ENCODE measurements at places on chromosomes 12 and 14. TPM values are rescaled to one million over a fixed set of nuclear protein-coding genes. Genes with fewer than 3 reads are reported as not detected.

- DNase-seq, result no peak
These were observed 13.3 kb downstream of the STX2 start for GRCh38 chr12:130825771-130826150.

DNA sequence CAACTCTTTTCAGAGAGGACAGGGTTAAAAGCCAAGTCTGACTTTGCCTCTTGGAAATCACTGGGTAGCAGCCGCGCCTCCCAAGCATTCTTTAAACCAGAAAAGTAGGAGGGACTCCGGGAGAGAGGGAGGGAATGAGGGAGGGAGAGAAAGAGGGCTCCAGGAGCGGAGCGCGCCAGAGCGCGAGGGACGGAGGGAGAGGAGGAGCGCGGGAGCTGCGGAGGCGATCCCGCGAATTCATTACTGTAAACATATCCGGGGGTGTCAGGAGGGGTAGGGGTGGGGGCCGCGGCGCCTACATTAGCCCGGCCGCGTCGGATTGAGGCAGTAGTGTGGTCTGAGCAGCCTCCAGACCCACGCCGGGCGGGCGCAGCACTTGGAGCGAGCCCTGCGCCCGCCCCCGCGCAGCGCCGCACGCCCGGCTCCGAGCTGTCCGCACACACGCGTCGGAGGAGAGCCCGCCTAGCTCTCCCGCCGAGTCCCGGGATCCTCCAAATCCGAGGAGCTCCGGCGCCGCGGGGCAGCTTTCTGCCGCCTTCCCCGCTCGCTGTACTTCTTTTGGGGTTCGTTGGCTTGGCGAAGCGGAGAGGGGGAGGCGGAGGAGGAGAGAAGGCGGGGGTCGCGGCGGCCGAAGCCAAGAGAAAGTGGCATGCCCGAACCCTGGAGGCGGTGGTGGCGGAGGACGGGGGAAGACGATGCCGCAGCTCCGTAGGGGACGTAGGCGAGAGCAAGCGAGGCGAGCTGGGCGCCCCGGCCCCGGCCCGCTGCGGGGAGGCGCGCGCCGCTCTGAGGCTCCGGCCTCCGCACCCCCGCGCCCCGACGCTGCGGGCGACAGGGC lies 3.3 kb downstream of the FLRT2 start:
- peak; percentile 54 for DNase-seq

GRCh38 chr12:87801860-87802720 lies 227.1 kb downstream of the C12orf50 start:
- DNase-seq, result no peak

DNA sequence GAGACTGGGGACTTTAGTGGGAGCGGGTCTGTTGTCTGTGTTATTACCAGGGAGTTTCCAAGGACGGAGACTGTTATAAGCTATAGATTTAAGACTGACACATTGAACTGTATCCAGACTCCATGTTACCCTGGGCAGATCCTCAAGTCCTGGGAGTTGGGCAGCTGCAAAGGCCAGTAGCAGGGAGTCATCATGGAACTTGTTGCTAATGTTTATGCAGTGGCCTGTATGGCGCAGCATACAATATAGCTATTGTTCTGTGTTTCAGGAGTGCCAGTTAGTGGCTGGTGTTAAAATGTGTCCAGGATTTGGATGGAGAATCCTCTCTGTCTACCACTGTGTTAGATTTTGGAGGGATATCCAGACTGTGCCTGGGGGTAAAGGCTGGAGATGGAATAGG lies 31.7 kb downstream of the SMOC1 start:
- DNase-seq, result no peak

DNA sequence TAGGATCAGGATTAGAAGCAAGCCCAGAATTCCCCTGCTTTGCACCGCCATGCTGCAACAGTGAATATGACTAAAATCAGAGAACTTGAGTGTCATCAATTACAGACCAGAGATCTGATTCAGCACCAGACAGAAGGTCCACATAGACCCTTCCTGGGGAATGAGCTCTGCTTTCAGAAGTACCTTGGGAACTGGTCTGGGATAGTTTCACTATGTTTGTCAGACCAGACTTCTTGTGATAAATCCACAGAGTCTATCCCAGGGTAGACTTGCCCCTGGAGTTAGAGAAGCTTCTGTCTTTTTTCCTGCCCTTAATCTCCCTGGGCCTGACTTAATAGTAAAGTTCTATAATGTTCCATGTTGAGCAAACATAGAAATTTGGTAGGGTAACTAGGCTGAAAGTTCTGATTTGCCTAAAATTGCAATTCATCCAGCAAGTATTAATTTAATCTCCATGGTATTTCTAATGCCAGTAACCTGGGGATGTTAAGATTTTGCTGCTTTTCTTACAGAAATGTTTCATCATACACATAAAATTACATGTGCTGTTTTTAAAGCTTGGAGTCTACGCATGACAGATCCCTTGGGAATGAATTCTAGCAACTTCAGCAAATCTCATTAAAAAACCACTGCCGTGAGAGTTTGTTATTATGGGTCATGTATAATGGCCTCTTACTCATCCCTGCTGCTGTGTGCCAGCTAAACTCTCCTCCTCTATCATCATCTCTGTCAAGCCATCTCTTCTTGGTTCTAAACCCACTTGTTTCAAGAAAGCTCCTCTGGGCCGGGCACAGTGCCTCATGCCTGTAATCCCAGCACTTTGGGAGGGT lies 61.3 kb upstream of the METAP2 start:
- peak; percentile 69 for DNase-seq

DNA sequence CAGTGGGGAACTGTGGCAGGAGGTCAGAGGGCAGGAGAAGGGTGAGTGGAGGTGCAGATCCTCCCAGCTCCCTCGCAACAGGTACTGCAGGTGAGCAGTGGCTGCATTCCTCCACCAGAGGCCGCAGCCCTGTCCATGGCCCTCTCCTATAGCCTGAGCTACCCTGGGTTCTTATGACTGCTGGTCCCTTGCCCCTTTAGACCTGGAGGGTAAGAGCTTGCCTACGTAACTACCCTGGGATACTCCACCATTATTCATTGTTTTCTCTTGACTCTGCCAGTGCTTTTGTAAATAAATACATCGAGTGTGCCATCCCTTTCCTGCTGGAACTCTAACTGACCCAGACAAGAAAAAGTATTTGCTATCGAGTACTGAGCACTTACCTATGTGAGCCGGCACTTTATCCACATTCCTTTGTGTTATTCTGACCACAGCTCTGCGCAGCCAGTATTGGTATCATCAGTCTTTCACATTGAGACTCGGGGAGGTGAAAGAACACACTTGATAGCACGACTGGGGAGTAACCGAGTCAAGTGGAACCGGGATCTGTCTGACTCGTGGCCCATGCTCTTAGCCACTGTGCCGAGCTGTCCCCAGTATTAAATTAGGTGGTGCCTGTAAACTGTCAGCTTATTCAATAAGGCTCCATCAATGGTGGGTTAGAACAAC lies 38.5 kb downstream of the LTBP2 start:
- DNase-seq, result peak; percentile 6

DNA sequence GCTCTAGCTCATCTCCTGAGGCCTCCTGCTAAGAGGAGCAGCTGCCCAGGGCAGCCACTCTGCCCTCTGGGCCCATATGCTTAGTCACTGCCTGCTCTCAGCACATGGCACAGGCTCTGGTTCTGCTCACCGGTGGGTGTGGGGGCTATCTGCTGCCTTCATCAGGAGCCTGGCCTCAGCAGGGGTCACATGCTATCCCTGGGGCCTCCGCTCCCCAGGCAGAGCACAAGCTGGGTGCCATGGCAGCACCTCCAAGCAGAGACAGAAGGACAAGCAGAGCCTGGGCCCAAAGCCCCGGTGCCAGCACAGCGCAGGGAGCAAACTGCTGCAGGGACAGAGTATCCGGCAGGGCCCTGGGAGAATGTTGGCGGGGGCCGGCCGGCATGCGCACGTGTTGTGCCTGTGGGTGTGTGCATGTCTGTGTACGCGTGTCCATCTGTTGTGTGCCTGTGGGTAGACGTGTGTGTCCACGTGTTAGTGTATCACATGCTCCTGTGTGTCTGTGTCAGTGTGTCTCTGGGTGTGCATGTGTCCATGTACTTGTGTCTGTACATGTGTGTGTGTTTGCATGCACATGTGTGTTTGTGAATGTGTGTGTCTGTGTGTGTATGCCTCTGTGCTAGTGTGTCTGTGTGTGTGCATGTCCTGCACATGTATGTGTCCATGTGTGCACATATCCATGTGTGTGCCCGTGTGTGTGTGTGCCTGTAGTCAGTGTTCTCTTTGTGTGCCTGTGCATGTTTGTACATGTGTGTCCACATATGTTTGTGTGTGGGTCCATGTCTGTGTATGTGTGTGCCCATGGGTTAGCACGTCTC lies 326.9 kb downstream of the TMEM121 start:
- DNase-seq, result no peak

- no peak for DNase-seq
These were observed 12.2 kb downstream of the EIF5 start for GRCh38 chr14:103346286-103346685.

- no peak for DNase-seq
These were observed 36.1 kb downstream of the PARP11 start for GRCh38 chr12:3837049-3837448.

DNA sequence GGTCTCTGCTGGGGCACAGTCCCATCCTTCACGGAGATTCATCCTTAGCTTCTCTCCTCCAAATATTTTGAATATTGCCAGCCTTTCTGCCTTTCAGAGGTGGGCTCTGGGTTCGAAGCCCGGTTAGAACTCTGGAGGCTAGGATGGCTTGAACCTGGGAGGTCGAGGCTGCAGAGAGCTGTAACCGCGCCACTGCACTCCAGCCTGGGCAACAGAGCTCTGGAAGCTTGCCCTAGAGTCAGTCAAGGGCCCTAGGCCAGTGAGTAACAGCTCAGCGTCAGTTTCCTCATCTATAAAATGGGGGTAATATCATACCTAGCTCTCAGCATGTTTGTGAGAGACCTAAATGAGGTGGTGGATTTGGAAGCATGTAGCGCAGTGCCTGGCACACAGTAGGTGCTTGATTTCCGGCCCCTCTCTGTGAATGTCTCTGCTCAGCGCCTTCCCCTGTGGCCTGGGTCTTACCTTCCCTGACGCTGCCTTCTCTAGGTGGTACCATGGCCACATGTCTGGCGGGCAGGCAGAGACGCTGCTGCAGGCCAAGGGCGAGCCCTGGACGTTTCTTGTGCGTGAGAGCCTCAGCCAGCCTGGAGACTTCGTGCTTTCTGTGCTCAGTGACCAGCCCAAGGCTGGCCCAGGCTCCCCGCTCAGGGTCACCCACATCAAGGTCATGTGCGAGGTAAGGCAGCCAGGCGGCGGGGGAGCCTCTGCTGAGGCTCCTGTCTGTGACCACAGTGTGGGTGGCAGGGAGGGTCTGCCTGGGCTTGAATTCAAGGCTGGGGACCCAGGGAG lies 3.4 kb downstream of the PTPN6 start:
- no peak for DNase-seq

DNA sequence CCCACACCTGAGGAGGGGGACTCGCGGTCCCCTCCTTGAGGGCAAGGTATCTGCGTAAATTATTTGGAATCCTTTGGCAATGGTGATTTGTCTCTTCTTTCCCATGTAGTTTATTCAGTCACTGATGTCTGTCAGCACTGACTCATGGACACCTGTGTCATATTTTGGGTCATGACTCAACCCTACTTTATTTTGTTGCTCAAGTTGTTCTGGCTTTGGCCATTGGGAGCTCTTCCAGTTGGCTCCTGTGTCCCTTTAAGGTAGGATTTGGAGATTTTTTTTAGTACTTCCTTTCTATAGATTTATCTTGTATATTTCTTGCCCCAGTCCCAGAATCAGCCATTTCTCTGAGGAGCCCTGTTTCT lies 47.4 kb upstream of the C14orf180 start:
- DNase-seq, result no peak

- DNase-seq, result peak; percentile 26
These were observed 113.2 kb downstream of the APAF1 start for GRCh38 chr12:98758331-98758730.

DNA sequence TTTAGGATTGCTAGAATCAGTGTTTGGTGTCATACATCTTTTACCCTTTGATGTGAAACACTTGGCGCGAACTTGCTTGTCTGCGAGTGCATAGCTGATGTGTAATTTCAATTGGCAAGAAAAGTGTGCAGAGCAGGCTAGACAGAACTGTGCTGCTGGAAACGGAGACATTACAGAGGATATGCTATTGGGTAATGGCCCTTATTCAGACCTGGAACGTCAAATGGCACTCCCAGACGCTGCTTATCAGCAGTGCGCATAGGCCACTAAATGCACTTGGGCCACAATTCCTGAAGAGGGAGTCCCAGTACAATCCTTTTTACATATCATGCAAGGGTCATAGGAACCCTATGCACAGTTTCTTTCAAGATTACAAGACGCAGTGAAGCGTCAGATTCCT lies 15.7 kb upstream of the SLC10A1 start:
- no peak for DNase-seq

GRCh38 chr12:92384571-92384970 lies 238.9 kb upstream of the BTG1 start:
- DNase-seq, result no peak

- DNase-seq, result no peak
These were observed 1.4 kb upstream of the RNASE10 start for GRCh38 chr14:20503898-20504297.

DNA sequence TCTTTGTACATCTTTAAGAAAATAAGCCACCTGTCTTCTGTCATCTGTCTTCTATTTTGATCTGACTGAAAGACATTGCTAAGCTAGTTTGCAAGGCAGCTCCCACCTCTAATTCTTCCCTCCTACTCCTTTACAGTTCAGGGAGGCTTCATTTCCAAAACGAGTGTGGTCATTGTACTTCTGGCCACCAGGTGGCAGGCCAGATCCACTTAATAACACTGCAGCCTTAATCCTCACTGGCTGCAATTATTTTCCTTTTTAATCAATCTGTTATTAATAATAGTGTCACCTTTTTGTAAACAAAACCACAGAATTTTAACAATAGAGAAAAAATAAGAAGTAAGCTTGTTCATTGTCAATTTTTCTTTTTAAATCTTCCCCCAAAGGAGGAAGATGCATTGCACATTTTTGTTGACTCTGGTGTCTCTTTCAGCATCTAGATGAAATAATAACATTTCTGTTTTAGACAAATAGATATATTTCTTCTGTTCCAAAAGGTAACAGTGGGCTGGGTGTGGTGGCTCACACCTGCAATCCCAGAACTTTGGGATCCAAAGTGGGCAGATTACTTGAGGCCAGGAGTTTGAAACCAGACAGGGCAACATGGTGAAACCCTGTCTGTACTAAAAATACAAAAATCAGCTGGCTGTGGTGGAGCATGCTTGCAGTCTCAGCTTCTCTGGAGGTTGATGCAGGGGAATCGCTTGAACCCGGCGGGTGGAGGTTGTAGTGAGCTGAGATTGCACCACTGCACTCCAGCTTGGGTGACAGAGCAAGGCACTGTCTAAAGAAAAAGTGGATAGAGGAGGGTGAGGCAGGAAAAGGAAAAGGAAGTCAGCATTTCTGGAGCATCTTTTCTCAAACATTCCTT lies 23.3 kb downstream of the GABARAPL1 start:
- peak; percentile 32 for DNase-seq

GRCh38 chr12:114868995-114869834 lies 185.2 kb upstream of the TBX3 start:
- no peak for DNase-seq

GRCh38 chr14:54902521-54903420 lies at the start of gene GCH1:
GCH1 (minus strand) TSS chr14:54902826; CDS start chr14:54902663, 163 bp downstream.
- DNase-seq, result peak; percentile 17

Gene GZMB
- total RNA-seq, result not detected

Gene ARF6
- 51.9 TPM for total RNA-seq

Gene TEDC1
- total RNA-seq, result 21.9 TPM

Gene TMEM132C
- total RNA-seq, result not detected

Gene SLC4A8
- 14.4 TPM for total RNA-seq

Gene ANKLE2
- total RNA-seq, result 98.6 TPM

Gene DCN
- total RNA-seq, result 0.84 TPM

Gene BEST3
- total RNA-seq, result 0.31 TPM

Gene PTPRR
- total RNA-seq, result 41.5 TPM

Measured in A172 (cell line).